ENCODE measurements at places on chromosomes 1 and 21. TPM values are rescaled to one million over a fixed set of nuclear protein-coding genes. Genes with fewer than 3 reads are reported as not detected.

- H3K27me3 ChIP-seq = no peaks in the 10 kb centered on the region
- peaks cover 4% of the 10 kb centered on the region for H3K4me1 ChIP-seq
- DNase-seq = no peak
- H3K36me3 ChIP-seq = no peaks in the 10 kb centered on the region
These were observed 17.5 kb downstream of the NCF2 start for GRCh38 chr1:183572721-183573120.

DNA sequence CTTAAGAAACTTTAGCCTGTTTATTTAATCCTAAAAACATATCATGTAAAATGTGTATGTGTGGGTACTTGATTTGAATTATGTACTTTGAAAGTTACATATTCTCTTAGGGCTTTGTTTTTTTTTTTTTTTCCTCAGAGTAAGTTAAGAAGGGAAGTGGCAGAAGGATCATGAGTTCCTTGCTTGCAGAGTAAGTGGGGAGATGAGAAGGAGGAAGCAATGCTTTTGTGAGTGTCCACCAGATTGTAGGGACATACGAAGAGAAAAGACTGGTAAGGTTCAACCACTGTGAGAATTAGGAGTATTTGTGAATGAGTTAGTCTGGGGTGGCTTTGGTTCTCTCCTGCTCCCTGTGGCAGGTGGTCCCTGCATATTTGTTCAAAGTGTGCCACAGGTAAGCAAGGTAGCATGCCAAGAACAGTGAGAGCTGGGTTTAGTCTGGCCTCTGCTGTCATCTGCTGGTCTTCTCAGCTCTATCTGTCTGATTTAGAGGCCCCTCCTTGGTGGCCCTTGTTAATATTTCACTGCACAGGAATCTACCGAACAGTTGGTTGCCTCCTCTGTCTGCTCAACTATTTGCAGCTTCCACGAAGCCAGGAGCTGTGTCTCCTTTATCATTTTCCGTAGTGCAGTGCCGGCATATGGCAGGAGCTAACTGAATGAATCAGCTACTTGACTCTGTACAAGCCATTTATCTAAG, 9.5 kb downstream of the DNM3 start:
- H3K27me3 ChIP-seq = no peaks in the 10 kb centered on the region
- H3K4me3 ChIP-seq = no peak overlapping the region
- H3K27ac ChIP-seq = no peak overlapping the region

DNA sequence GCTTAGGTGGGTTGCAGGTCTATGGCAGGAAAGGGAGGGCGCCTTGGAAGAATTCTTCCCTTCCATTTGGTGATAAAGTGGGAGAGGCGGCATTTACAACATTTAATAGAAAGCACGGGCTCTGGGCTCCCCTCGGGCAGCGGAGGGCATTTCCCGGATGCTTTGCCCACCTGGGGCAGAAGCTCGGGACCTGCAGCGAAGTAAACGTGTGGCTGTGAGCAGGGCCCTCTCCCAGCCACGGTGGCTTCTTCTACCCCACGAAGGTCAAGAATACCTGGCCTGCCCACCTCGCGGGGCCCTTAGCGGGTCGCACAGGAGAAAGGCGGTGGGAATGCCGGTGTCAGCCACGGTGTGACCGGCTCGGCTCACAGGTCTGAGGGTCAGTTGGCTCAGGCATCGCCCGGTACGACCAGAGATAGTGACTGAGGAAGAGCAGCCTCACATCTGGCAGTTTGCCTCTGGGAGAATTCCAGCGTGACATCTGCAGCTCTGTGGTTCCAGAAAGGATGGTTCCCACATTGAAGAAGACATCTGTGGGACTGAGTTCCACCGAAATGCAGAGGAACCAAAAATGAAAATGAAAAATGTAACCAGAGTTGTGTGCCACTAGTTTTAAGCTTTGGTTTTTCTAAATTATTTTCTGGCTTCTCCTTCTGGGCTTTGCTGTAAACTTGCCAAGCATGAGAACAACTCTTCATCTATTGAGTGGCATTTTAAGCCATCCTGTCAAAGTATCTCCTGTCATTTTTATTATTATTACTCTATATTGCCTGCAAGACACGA, 720 bp upstream of the F3 start:
- H3K27me3 ChIP-seq = no peaks in the 10 kb centered on the region
- peaks cover 24% of the 10 kb centered on the region for H3K4me1 ChIP-seq
- peak; percentile 8 for DNase-seq

TP73 gene
- not detected for total RNA-seq

NT5C1A gene
- not detected for total RNA-seq

GRCh38 chr1:119674835-119675289, 26.8 kb upstream of the ZNF697 start:
- H3K36me3 ChIP-seq = no peaks in the 10 kb centered on the region
- peaks cover 42% of the 10 kb centered on the region for H3K4me1 ChIP-seq
- peaks cover 6% of the 10 kb centered on the region for H3K27me3 ChIP-seq
- peak; percentile 83 for DNase-seq
- peak overlapping the region; percentile 78 for H3K27ac ChIP-seq

GRCh38 chr1:225857256-225857655, 24.9 kb downstream of the TMEM63A start:
- no peaks in the 10 kb centered on the region for H3K36me3 ChIP-seq
- no peaks in the 10 kb centered on the region for H3K27me3 ChIP-seq
- DNase-seq = no peak
- H3K27ac ChIP-seq = no peak overlapping the region
- H3K4me1 ChIP-seq = no peaks in the 10 kb centered on the region

DNA sequence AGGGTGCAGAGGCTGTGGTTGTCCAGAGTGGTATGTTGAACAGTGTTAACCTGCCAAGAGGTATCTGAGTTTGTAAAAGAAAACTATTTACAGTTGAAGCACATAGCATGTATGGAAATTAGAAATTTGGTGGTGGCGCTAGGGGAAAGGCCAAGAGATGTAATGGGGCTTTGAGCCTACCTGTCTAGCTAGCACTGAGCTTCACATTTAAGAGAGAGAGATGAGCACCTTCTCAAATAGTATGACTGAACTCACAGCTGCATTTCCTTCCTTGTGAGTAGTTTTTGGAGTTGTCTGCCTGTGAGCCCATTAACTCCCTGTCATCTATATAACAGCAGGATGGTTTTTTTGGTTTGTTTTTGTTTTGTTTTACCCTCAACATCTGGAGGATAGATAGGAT, 4.0 kb downstream of the CLIC4 start:
- no peak overlapping the region for H3K4me3 ChIP-seq
- H3K36me3 ChIP-seq = peaks cover 2% of the 10 kb centered on the region
- H3K4me1 ChIP-seq = peaks cover 44% of the 10 kb centered on the region

- H3K27me3 ChIP-seq = peaks cover 15% of the 10 kb centered on the region
- H3K27ac ChIP-seq = no peak overlapping the region
- no peaks in the 10 kb centered on the region for H3K36me3 ChIP-seq
These were observed 2.7 kb upstream of the COL6A2 start for GRCh38 chr21:46095083-46095719.

AADACL4 gene
- not detected for total RNA-seq

- no peaks in the 10 kb centered on the region for H3K36me3 ChIP-seq
- H3K27me3 ChIP-seq = no peaks in the 10 kb centered on the region
- DNase-seq = no peak
- H3K27ac ChIP-seq = no peak overlapping the region
These were observed 65.2 kb upstream of the TRABD2B start for GRCh38 chr1:48062353-48062752.

GRCh38 chr1:64505232-64505943, 35.5 kb downstream of the CACHD1 start:
- peak overlapping the region; percentile 41 for H3K4me3 ChIP-seq
- peaks cover 20% of the 10 kb centered on the region for H3K4me1 ChIP-seq
- H3K36me3 ChIP-seq = no peaks in the 10 kb centered on the region
- H3K27ac ChIP-seq = no peak overlapping the region
- no peak for DNase-seq
- H3K27me3 ChIP-seq = no peaks in the 10 kb centered on the region

DNA sequence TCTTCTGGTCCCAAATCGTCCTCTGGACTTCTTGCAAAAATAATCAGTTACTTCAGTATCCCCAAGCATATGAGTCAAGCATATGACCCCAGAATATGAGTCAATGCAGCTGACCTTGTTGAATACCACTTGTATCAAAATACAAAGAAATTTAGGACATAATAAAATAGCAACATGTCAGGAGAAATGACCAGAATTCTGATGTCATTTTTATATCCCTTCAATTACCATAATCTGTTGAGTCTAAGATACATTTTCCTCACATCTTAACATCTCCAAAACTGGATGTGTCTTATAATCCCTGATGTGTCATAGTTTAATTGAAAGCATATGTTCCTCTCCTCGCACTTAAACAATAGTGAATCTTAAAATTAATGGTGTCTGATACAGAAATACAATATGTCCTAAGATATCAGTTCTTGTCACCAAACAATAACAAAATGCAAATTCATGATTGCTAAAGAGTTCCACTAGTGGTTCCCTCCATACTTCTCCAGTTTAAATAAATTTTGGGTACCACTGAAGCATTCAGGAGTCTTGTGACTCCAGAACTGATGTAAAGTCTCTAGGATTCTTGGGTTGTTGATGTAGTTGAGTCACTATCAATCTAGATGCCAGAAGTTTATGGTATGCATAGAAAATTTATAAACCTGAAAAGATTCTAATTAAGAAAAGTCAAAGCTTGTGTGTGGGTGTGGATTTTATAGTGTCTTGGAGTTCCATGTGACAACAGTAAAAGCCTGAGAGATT, 41.8 kb downstream of the KIFAP3 start:
- no peaks in the 10 kb centered on the region for H3K36me3 ChIP-seq
- H3K4me1 ChIP-seq = no peaks in the 10 kb centered on the region
- DNase-seq = no peak
- no peaks in the 10 kb centered on the region for H3K27me3 ChIP-seq
- no peak overlapping the region for H3K27ac ChIP-seq

ADAMTS4 gene
- 13.6 TPM for total RNA-seq

DNA sequence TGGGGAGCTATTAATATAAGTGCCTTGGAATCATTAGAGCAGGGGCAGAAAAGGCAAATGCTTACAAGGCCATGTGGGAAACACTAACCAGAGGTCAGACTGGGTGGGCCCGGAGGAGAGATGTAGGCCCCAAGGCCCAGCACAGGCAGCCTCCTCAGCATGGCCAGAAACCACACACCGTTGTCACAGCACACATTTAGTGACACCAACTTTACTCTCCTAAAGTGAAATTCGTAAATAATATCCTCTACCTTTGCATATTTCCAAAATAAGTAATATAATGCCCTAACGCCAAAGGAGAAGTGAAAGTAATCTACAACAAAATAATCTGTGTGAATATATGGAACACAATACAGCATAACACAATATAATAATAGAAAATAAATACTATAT, 62.6 kb downstream of the KIF21B start:
- peaks cover 1% of the 10 kb centered on the region for H3K27me3 ChIP-seq
- no peak for DNase-seq

GRCh38 chr1:170375082-170375723, 156.8 kb upstream of the GORAB start:
- no peaks in the 10 kb centered on the region for H3K36me3 ChIP-seq
- no peaks in the 10 kb centered on the region for H3K27me3 ChIP-seq
- no peaks in the 10 kb centered on the region for H3K4me1 ChIP-seq
- no peak overlapping the region for H3K4me3 ChIP-seq

DNA sequence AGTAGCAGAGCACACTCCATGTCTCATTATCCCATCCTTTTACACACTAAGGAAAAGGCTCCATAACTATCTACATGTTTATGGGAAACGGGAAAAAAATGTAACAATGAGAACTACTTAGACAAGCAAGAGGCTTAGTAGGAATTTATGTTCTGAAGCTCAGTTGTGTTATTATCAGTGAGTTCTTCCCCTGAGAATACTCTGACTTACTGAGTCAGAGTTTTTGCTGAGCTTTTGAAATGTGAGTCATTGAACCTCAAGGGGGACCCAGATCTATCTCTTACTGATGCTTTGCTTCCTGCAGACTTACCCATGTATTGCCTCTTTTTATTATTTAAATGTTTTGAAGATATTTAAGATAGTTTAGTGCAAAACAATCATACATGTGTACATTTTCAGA, 20.1 kb downstream of the CFHR5 start:
- no peak for DNase-seq
- no peaks in the 10 kb centered on the region for H3K27me3 ChIP-seq
- no peaks in the 10 kb centered on the region for H3K4me1 ChIP-seq
- H3K36me3 ChIP-seq = no peaks in the 10 kb centered on the region
- no peak overlapping the region for H3K27ac ChIP-seq

DNA sequence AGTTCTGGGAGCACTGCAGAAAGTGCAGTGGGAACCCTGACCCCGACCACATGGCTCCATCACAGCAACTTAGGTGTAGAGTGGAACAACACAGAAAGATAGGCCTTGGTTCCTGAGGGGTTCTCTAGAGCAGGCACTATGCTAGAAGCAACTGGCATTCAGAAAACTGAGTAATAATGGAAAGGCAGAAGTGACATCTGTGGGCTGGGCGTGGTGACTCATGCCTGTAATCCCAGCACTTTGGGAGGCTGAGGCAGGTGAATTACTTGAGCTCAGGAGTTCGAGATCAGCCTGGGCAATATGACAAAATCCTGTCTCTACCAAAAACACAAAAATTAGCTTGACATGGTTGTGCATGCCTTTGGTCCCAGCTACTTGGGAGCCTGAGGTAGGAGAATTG, 5.3 kb downstream of the MRPS15 start:
- H3K27me3 ChIP-seq = no peaks in the 10 kb centered on the region
- no peak for DNase-seq
- H3K27ac ChIP-seq = no peak overlapping the region
- peaks cover 25% of the 10 kb centered on the region for H3K36me3 ChIP-seq
- H3K4me1 ChIP-seq = peaks cover 5% of the 10 kb centered on the region

DNA sequence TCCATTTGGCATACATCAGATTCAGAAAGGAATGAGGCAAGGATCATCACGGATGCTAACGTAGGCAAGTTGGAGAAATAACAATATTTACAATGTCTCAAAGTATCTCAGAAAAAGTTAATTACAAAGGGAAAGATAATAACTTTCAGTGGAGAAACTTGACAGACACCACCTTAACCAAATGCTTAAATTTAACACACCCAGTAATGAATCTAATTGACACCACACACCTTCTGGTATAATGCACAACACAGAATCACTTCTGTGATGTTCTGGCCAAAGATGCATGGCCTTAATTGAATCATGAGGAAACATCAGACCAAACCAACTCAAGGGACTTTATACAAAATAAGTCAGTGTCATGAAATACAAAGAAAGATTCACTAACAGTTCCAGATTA, 23.1 kb downstream of the USP48 start:
- no peak overlapping the region for H3K4me3 ChIP-seq
- H3K27me3 ChIP-seq = no peaks in the 10 kb centered on the region
- no peak for DNase-seq
- H3K27ac ChIP-seq = no peak overlapping the region
- H3K4me1 ChIP-seq = peaks cover 16% of the 10 kb centered on the region

HRNR gene
- total RNA-seq = not detected

C1QC gene
- not detected for total RNA-seq

- H3K4me3 ChIP-seq = no peak overlapping the region
- H3K36me3 ChIP-seq = no peaks in the 10 kb centered on the region
- no peaks in the 10 kb centered on the region for H3K27me3 ChIP-seq
- peak overlapping the region; percentile 98 for H3K27ac ChIP-seq
These were observed 2.5 kb upstream of the TRAPPC3 start for GRCh38 chr1:36151845-36152203.

DNA sequence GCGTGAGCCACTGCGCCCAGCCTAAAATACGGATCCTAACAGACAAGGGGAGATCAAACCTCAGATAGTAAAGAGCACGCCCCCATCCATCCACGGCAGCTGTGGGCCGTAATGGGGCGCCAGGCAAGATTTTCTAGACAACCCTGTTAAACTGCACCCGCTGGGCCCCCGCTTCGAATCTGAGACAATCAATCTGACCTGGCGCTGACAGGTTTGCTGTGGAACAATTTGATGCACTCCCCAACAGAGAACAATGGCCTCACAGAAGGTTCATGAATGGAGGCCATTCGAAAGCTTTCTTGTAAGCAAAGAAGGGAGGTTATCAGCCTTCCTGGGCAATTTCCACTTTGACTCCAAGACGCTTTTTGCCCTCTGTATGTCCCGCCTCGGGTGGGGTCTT, 30.5 kb downstream of the CLSTN1 start:
- H3K27ac ChIP-seq = no peak overlapping the region
- no peak overlapping the region for H3K4me3 ChIP-seq
- H3K4me1 ChIP-seq = no peaks in the 10 kb centered on the region
- no peaks in the 10 kb centered on the region for H3K36me3 ChIP-seq
- no peak for DNase-seq
